ENCODE measurements at places on chromosomes 6 and 20.

DNA sequence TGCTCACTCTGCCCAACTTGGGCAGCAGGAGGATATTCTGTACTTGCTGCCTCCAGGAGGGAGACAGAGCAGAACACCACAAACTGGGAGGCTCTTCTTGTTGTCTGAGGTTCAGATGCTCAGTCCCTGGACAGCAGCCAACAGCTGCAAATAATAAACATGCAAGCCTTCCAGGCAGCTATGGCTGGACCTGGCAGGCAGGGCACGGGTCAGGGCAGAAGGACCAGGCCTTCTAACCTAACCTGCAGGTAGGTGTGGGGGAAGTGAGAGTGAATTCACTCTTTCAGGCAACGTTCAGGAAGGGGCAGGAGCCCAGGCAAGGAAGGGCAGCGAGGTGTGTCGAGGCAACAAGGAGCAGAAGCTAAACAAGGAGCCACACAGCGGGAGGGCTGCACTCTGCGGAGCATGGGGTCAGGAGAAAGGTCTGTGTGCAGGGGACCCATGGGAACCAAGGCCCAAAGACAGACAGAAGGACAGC, 31.5 kb downstream of the NINL start:
- DNase-seq, result no peak

- DNase-seq, result no peak
Observed at GRCh38 chr6:33028220-33028849, 18.9 kb upstream of the HLA-DOA start.

DNA sequence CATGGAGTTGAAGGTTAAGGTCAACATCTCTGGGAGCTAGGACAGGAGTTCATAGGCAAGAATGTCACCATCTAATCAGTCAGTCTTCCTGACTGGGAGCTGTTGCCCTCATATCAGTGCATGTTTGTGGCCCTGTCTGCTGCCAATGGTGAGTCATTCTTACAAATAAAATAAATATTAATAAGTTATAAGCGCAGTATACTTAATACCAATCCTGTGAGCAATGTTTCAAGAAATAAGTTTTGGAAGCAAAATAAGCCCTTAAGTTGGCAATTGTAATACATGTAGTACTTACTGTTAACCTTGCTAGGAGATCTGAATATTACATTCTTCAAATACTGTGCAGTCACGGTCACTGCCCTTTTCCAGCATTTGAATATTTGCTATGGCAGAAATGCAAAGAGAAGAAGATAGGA, 20.2 kb upstream of the MDGA1 start:
- no peak for DNase-seq

DNA sequence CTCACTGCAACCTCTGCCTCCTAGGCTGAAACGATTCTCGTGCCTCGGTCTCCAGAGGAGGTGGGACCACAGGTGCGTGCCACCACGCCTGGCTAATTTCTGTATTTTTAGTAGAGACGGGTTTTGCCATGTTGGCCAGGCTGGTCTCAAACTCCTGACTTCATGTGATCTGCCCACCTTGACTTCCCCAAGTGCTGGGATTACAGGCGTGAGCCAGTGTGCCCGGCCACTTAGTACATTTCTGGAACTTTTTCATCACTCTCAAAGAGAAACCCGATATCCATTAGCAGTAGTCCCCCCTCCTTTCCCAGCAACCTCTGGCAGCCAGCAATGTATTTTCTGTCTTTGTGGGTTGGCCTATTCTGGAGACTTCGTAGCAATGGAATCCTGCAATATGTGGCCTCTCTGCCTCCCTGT, 109.8 kb downstream of the JARID2 start:
- no peak for DNase-seq

DNA sequence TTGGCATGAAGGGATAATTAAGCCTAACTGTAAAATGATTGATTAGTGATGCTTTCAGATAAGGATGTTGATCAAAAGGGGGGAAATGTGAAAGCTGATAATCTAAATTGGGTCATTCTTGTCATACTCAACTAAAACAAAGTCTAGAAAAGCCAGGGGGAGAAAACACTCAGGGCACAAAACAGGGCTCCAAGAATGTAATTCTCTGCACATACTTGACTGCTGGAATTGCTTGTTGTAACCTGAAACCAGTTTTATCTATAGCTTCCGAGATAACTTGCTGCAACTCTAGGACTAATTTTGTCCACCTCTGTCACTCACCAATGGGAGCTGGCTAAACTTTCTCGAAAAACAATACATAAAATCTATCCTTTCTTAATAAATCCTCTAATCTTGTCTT, 310.3 kb downstream of the CLVS2 start:
- no peak for DNase-seq

GRCh38 chr6:148471624-148472159, 129.1 kb downstream of the SASH1 start:
- DNase-seq, result no peak

DNA sequence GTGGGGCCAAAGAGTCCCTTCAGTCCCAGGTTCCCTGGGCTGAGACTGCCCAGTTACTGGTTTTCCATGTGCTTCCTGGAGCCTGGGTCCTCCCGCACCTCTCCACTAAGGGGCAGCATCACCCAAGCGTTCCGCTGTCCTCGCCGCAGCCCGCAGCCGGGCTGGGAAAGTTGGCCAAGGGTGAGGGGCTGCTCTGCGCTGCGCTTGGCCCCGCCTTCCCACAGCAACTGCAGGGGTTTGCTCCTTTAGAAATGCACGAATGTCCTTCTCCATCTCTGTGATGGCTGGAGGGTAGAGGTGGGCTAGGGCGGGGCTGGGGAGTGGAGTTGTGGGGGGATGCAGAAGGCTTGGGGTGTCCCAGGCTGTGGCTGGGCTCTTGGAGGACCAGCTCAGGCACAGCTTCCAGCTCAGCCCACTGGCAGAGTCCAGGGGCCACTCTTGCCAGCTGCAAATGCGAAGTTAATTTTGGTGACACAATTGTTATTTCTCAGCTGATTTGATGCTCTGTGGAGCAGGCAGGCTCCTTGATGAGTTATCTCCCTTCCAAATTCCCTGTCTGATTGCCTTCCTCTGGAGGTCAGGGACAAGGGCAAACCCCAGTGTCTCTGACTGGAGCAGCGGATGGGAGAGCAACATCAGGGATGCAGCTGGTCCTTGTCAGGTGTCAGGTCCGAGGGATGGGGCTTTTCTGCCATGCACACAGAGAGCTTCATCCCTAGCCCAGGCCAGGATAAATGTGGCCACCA, 63.2 kb downstream of the NOL4L start:
- DNase-seq, result no peak

GRCh38 chr6:41449399-41450245, 96.6 kb upstream of the FOXP4 start:
- no peak for DNase-seq

DNA sequence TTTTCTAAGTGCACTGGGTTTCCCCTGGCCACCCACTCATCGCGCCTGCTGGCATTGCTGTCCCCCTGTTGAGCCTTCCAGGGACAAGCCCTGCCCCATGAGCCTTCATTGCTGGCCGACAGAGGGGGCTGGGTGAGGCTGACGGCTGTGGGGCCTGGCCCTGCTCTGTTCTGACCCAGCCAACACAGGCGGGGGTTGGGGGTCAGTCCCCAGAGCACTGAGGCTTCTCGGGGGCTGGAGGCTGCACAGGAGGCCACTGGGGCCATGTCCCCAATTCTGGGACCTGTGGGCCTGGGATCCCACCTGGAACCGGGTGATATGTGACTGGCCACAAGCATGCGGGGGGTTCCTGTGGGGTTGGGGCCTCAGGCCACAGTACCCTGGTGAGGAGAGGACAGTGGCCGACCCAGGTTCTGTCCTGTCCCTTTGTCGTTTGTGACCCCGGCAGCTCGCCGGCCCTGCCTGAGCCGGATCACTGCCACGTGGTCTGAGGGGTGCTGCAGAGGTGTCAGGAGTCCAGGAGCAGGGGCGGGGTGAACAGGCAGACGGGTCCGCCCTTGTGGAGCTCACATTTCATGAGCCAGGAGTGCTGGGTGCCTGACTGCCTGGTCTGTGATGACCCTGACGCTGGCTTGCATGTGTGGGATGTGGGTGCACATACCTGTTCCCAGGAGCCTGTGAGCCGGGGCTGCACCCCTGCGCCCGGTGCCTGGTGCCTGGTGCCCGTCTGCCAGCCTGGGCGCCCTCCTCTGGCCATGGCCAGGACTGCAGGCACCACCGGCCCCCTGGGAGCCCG, 2.1 kb upstream of the COL20A1 start:
- no peak for DNase-seq

DNA sequence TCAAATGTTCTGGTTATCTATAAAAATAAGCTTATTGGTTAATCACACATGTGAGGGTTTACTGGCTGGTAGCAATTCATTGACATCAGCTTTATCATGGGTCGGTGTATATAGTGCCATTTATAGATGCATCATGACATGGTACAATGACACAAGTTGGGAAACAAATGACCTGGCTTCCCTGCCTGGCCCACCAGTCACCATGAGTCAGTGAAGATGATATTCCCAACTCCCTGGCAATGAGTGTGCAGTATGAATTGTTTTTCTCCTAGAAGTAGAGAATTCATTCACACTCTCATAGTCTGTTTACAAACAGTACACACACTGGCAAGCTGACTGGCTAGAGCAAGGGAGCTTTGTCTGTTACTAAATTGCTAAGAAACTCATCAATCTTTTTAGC, 37.2 kb upstream of the CALHM6 start:
- DNase-seq, result no peak

DNA sequence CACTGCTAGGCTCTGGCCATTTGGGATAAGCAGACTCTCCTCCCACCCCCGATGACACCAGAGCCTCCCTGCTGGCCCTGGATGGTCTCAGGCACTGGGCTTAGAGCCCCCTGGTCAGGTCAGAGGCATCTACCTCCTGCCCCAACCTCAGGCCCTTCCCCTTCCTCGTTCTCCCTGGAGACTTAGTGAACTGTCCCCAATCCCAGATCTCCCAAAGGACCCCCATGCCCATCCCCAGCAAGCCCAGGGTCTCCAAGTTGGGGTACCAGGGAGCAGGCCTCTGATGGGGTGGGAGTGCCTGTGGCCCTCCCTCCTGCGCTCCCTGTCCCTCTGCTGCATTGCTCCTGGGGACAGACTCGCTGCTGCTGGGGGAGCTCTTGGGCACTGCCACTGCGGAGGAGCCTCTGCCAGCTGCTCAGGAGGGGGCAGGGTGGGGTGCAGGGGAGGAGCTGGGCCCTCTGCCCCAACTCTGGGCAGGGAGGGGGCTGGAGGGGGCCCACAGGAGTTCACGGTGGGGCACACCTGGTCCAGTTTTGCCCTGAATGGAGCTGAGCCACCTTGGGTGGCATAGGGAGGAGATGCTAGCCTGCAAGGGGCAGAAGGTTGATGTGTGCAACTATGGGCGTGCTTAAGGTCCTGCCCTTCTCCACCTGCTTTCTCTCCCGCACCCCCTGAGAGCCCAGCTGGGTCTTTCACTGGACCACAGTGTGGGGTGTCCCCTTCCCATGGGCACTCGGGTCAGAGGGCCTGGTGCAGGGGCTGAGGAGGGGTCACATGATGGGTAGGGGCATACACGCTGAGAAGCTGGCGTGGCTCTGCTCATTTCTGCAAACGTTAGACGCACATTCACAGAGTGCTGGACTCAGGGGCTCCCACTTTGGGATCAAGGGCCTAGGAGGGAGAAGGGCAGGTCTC, 40.4 kb downstream of the SPDEF start:
- DNase-seq, result no peak

GRCh38 chr6:42103753-42104094, 38.7 kb downstream of the C6orf132 start:
- no peak for DNase-seq

DNA sequence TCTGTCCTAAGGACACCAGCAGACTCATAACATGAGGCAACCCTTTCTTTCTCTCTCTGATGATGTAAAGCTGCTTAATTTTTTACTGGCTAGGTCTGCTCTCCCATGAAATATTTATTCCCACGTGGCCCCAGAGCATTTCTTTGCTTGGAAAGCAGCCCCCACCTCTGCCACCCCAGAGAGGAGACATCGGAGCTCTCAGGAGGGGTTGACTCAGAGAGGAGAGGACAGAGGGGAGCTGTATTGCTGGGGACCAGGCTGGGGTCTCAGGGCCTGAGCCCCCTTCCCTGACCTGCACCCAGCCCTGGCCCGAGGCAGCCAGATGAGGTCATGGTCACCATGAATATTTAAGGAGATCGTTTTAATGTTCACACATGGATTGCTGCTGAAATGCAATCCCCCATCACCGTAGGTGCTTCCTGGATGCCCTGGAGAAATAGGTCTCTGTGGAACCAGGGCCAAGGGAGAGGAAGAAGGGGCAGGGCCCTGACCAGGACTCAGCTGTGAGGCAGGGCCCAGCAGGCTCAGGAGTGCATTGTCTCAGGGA, 117.5 kb downstream of the DLL1 start:
- no peak for DNase-seq

GRCh38 chr6:146984251-146984924, 219.8 kb upstream of the STXBP5 start:
- DNase-seq, result no peak

GRCh38 chr6:154399097-154399496, 42.5 kb upstream of the IPCEF1 start:
- no peak for DNase-seq

- no peak for DNase-seq
Observed at GRCh38 chr6:36367743-36368142, 19.7 kb downstream of the ETV7 start.

DNA sequence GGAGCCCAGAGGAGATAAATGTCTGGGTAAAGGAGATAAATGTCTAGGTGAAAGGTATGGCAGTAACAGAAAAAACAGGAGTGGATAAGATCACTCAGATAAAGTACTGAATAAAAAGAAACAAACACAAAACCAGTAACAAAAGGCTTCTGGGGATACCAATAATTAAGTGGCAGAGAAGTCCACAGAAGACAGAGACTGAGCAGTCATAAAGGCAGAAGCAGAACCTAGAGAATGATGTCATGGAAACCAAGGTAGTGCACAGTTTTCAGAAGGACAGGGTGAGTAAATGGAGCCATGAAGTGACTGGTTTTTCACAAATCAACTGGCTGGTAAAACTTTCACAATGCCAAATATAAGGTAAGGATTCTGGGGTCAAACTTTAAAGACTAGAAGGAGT, 80.9 kb upstream of the PLN start:
- no peak for DNase-seq

- DNase-seq, result no peak
Observed at GRCh38 chr6:107740496-107741190, 83.5 kb downstream of the SCML4 start.

DNA sequence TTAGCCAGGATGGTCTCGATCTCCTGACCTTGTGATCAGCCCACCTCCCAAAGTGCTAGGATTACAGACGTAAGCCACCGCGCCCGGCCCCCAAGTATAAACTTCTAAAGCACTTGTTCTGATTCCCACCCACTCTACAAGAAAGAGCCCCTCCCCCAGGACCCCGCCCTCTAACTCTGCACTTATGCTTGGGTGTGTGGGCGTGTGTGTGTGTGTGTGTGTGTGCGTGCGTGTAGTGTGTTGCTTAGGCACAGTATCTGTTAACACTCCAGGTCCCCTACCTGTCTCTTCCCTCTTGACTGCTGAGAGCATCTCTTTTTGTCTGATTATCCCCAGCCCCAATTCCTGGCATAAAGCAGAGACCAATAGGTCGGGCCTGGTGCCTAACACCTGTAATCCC, 6.0 kb upstream of the PTCRA start:
- no peak for DNase-seq

- DNase-seq, result no peak
Observed at GRCh38 chr20:11429889-11430519, 487.7 kb upstream of the BTBD3 start.
